ENCODE measurements at places on chromosomes 13 and 19.
A peak's percentile ranks its signal among the peaks of the same experiment; 100 is the strongest.

- no peak for DNase-seq
Measured at GRCh38 chr19:45158503-45159209, 2.1 kb downstream of the NKPD1 start.

- DNase-seq = no peak
Measured at GRCh38 chr13:39779337-39780265, 124.1 kb downstream of the COG6 start.

DNA sequence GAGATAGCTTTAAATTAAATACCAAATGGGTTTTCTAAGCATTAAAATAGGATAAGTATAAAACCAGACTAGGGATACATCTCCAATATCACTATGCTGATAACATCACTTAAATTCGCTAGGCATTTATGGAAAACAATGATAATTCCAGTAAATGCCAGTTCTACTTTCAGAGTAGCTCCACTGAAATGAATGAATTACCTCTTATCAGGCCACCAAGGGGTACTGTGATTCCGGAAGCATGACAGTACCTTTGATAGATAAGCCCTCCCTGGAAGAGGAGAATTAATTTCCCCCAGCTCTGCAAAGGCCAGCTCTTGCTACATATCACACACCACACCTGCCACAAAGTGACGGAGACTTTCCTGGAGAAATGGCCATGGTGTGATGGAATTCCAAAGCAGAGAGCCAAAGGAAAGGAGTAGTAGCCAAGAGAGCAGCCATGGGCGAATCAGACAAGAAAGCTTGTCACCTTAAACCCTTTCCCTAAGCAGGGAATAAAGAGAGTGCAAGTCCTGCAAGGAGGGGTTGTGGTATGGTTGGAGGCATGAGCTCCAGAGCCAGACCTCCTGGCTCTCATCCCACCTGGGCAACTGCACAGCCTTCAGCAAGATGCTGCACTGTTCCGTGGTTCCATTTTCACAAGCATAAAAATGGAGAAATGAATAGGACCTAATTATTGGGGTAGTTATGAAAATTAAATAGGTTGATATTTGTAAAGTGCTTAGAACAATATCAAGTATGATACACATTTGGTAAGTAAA lies 423.1 kb downstream of the FGF14 start:
- DNase-seq = no peak

GRCh38 chr13:28440774-28441504 lies 54.0 kb downstream of the FLT1 start:
- peak; percentile 6 for DNase-seq

DNA sequence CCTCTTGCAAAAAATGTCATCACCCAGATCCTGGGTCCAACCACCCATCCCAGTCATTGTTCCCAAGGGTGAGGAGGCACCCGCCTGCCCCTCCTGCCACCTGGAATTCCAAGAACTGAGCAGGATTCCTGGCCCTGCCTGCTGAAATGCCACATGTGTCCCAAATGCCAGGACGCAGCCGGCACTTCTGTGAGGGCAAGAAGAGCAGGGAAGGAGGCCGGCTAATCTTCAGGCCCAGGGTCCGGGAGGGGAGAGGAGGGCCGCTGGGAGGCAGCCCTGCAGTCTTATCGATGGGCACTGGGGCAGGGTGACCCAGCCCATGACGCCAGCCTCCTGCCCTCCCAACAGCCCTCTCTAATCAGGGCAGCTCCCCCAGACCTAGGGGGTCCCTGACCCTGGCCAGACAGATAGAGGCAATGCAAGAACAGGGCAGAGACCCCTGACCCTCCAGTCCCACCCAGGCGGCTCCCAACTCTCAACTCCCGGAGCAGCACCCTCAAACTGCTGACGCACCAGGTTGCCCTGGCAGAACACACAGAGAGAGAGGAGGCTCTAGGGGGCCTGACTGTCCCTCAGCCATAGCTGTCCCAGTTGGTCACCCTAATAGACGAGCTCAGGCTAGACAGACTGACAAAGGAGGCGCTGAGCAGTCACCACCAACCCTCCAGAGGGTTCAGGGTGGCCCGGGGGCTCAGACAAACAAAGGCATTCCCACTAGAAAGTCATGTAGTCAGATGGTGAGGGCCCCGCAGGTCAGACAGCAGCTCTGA lies 1.5 kb downstream of the MFSD12 start:
- no peak for DNase-seq

DNA sequence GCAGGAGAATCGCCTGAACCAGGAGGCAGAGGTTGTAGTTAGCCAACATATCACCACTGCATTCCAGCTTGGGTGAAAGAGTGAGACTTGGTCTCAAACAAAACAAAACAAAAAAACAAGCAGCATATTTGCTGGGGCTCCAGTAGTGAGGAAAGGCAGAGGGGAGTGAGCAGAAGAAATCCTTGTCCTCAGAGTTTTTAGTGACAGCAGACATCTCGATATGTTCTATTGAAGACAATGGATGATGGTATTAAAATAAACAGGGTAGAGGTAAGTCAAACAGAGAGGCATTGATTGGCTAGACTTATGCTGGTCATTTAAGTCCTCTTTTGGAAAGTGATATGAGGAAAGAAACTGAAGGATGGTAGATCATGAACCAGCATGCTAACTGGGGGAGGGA lies 19.0 kb downstream of the NLRP7 start:
- no peak for DNase-seq

GRCh38 chr19:6209680-6210079 lies 70.1 kb downstream of the MLLT1 start:
- DNase-seq = no peak

GRCh38 chr13:22487932-22488331 lies 692.8 kb upstream of the SGCG start:
- DNase-seq = no peak

DNA sequence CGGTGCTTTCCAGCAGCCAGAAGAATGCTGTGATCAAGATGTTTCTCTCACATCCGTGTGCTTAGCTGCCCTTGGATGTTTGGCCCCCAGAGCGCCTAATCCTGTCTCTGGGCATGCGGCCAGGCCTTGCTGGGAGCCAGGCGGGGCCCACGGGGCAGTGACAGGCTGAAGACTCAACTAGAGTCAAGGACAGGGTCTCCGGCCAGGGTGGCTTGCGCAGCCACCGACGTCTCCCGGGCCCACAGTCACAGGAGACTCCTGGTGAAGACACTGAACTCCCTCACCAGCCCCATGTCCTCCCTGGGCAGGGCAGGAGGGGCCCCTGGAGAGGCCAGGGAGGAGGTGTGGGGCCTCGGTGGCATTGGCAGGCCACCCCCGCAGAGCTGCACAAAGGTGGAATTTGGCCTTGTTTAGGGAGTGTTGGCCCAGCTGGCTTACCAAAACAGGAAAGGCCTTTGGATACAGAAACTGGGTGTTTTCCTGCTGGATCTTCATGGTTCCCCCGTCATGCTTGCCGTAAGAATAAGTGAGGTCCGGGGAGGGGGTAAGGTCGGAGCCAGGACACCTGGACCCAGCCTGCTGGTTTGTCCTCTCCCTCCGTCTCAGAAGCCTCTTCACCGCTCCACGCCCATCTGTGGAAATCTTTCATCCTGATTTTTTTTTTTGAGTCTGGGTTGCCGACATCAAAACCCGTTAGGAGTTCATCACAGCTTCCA lies 10.0 kb upstream of the NDUFS7 start:
- DNase-seq = no peak

DNA sequence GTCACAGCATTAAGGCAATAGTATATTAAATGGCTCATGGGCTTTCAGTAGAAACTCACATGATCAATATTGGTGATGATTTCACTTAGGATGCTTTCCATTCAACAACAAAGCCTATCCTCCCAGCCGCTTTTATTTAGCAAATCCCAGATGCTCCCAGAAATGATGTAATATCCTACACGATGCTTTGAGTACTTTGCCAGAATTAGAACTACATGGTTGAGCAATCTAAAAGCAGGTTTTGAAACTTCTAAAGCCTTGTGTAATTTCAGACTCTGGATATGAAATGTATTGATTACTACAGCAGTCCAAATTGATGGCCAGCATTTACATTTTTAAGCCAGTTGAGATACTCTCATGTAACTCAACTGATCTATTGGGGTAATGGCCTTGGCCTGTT lies 13.6 kb downstream of the DLEU7 start:
- peak; percentile 7 for DNase-seq

DNA sequence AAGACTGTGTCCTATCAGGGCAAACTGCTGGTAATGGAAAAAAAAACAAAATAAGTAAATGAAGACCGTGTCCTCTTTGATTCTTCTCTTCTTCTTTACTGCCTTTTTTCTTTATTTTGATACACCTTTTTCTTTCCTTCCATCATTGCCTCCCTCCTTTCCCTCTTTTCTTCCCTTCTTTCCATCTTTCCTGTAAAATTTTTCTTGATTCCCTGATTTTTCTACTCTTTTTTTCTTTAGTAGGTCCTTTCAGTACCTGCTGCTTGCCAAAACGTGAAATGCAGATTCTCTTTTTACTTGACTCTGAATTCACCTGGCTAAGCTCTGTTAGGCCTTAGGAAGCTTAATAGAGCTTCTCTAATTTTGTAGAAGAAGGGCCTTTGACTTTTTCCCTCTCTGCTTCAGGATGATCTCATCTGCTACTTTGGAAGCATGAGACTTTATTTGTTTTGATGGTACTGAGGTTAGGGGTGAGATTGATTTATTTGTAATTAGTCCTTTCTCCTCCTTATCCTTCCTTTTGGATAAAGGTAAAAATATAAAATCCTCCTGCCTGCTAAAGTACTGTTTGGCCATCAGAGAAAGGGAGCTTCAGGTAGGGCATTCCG lies 19.2 kb downstream of the LSM14A start:
- DNase-seq = no peak

DNA sequence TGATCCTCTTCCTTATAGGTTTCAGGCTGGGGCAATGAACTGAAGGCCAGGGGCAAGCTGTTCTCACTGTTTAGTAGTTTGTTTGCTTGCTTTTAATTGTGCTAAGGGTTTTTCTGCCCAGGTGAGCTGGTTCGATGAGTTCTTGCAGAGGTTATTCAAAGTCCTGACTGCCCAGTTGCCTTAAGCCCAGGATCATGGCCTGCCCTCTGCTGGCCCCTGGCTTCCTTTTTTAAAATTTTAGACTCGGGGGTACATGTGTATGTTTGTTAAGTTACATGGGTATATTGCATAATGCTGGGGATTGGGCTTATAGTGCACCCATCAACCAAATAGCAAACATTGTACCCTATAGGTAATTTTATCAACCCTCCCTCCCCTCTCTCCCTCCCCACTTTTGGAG lies 65.7 kb downstream of the ZNF536 start:
- DNase-seq = no peak

- DNase-seq = no peak
Measured at GRCh38 chr13:76816394-76816793, 69.8 kb downstream of the KCTD12 start.

DNA sequence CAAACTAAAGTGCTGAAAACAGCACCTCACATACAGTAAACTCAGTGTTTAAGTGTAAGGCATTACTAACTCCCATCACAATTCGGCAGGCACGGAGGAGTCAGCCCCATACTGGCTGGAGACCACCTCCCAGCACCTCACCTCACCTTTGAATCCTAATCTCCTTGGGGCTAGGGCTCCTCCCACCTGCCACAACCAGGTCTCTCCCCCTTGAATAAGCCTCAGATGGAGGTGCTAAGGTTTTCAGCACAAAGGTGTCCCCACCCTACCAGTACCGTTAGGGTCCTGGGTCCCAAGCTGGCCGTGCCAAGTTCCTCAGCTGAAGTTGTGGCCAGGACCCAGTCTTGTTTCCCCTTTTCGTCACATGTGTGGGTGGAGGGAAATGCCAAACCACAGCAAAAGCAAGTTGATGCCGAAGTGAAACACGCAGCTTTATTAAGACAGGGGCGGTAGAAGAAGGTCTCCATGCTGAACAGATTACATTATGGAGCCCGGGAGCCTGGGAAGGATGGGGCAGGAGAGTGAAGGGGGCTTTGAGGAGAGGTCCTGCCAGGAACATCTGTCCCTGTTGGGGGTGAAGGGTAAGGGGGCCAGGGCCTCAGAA lies at the start of gene IGFLR1:
IGFLR1 (minus strand) TSS at position 332 of the 604 bp plus-strand sequence. CDS start 1,272 bp downstream, outside the sequence.
- no peak for DNase-seq

- DNase-seq = no peak
Measured at GRCh38 chr13:21020176-21020575, 41.2 kb downstream of the LATS2 start.

- DNase-seq = no peak
Measured at GRCh38 chr13:49667773-49668172, 23.5 kb downstream of the EBPL start.

DNA sequence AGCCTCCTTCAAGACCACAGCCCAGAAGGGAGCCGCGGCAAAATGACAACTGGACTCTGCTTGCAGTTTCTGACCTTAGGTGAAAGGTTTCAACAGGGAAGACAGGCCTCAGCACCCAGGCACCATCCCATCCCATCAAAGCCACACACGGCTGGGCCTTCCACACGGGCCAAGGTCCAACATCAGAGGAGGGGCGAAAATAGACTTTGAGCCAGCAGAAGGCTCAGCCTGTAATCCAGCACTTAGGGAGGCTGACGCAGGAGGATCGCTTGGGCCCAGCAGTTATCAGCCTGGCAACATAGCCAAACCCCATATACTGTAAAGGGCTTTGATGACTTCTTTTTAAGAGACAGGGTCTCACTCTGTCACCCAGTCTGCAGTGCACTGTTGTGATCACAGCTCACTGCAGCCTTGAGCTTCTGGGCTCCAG lies 26.8 kb upstream of the TINCR start:
- DNase-seq = no peak

DNA sequence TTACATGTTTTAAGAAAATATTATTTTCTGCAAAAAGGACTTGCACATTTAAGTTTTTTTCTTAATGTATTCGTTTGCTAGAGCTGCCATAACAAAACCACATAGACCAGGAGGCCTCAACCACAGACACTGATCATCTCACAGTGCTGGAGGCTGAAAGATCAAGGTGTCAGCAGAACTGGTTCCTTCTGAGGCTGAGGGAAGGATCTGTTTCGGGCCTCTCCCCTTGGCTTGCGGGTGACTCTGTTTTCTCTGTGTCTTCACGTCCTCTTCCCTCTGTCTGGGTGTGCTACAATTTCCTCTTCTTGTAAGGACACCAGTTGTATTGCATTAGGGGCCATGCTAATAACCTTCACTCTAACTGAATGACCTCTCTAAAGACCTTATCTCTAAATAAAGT lies 364.2 kb downstream of the IRS2 start:
- no peak for DNase-seq

- no peak for DNase-seq
Measured at GRCh38 chr13:77415253-77416071, 88.6 kb upstream of the MYCBP2 start.

GRCh38 chr13:51154029-51154555 lies 43.0 kb upstream of the C13orf42 start:
- DNase-seq = no peak

GRCh38 chr13:50409220-50409619 lies 394.0 kb downstream of the KCNRG start:
- no peak for DNase-seq

Data from mammary epithelial cell (primary cell).